Renal cortical epithelial cell (primary cell): ENCODE measurements at places on chromosomes 12 and 14.
A peak's percentile ranks its signal among the peaks of the same experiment; 100 is the strongest.

DNA sequence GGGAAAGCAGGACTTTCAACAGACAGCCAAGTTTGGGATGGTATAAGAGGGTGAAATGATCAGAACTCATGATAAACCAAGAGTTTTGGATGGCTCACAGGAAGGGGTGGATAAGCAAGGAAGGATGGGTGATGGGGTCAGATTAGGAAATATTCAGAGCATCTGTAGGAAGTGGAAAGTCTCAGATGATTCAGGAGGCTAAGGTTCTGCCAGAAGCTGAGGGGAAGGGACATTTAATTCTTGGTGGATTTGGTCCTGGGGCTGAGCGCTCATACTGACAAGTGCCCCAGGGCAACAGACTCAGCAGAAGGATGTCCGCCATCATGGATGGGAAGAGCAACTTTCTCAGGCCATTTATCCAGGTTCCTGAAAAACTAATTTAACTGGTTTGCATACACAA lies 28.4 kb upstream of the BDKRB2 start:
- DNase-seq, result no peak

GRCh38 chr12:92400006-92400405 lies 254.4 kb upstream of the BTG1 start:
- DNase-seq, result no peak

- DNase-seq, result no peak
These were observed 271.4 kb downstream of the BTG1 start for GRCh38 chr12:91874086-91874865.

DNA sequence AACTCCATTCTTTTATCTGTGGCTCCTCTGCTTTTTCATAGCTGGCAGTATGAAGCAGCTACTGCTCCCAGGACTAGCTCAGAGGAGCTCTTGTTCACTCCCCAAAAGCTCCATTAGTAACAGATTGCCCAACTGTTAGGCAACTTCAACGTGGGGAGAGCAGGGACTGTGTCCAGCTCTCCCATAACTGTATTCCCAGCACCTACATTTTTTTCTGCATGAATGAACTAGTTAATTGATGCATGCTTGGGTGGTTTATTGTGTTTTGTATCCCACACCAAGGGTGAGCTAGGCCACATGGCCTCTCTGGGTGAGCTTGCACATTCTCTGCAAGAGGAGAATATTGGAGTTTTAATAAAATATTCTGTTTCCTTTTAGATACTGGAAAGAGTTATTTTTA lies 15.2 kb downstream of the STON2 start:
- DNase-seq, result peak; percentile 99

- no peak for DNase-seq
These were observed 29.1 kb downstream of the SH2B3 start for GRCh38 chr12:111434680-111435338.

DNA sequence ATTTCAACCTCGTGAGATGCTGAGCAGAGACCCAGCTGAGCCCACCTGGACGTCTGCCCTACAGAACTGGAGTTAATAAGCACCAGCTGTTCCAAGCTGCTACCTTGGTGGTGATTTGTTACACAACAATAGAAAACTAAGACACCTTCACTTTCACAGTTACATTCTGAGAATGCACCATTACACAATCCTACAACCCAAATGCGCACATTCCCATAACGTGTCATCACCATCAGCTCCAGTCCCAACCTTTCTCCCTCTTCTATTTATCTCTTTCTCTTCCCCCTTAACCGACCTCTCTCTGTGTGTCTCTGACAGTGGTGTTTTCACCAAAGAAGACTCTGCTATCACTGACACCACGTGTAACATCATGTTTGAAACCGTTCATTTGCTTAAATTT lies 91.9 kb downstream of the TMEM132D start:
- DNase-seq, result no peak

GRCh38 chr12:89064151-89064550 lies 288.1 kb downstream of the DUSP6 start:
- DNase-seq, result no peak
